ENCODE measurements at places on chromosomes 2 and 18. TPM values are rescaled to one million over a fixed set of nuclear protein-coding genes. Genes with fewer than 3 reads are reported as not detected.

DNA sequence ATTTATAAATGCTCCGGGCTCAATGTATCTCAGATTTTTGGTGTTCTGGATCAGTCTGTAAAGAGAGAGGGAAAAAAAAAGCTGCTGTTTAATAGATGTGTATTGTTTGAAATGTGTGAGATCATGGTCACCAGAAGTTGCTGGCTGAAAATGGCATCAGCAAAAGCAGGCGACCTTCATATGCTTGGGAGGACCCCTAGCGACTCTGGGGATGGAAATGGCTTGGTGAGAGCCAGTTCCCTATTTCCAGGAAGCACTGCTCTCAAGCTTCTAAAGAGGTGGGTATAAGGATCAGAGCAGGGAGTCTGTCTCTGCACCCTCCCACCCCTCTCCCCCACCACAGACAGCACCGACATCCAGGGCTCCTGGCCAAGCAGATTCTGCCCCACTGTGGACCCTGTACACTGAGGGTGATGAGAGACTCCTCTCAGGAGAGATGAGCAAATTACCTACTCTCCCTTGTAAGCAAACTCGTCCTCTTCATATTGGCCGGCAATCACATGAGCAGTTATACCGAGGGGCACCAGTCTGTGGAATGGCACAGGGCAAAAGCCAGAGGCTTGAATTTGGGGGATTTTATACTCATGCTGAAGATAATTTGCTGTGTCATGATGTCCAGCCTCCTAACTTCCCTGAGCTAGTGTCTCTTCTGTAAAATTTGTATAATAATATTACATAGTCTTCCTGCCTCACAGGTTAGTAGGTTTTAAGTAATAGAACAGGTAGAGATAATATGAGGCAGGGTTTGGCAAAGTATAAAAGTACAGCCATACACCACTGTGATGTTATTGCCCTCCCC is 29.6 kb downstream of the LHCGR start:
- no peak for DNase-seq

The TWIST2 gene
- 18.6 TPM for total RNA-seq

DNA sequence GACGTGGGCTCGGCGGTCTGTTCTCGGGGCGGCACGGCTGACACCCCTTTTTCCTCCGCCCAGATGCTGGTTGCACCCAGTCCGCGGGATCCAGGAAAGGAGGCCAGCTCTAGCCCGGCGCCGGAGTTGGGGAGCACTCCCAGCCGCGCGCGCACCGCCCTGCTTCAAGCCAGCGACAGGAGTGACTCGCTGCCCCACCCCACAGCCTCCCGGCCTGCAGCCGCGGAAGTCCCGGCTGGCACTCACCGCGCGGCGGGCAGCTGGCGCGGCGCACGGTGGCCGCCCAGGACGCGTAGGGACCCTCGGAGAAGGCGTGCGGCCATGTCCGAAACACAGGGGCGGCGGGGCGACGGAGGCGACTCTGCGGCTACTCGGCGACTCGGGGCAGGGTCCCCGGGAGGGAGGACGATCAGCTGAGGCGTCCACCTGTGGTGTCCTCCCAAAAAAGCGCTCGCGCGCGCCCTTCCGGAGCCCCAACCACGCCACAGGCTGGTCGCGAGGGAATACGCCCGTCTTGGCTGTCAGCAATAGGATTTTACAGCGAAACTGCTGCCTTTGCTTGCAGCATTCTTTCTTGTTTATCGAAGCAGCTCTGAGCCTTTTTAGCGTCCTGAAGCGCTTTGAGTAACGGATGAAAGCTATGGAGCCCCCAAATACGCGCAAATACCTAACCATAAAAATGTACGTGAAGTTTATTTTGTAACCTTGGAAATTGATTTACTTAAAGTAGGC is at the start of gene ACADL:
Gene ACADL, minus strand, starts transcription at position 507 of the 732 bp plus-strand sequence. Its CDS starts 184 bp downstream, at position 323.
- peak; percentile 71 for DNase-seq

- DNase-seq, result no peak
These were observed 101.5 kb downstream of the ALPK2 start for GRCh38 chr18:58527285-58527951.

DNA sequence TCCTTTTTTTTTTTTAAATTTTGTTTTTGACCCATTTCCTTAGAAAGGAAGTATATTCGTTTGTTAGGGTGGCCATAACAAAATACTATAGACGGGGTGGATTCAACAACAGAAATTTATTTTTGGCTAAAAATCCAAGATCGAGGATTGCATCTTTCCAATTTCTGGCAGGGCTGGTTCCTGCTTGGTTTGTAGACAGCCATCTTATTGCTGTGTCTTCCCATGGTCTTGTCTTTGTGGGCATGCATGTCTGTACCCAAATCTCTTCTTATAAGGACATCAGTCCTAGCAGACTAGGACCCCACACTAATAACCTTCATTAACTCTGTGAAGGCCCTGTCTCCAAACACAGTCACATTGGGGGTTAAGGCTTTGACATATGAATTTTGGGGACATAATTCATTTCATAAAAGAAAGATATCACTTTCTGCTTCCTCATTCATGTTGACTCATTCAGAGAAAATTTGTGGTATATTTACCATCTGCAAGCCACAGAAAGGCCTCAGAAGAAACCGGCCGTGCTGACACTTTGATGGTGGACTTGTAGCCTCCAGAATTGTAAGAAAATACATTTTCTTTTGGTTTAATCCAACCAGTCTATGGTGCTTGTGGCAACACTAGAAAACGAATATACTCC is 262.1 kb downstream of the LPIN1 start:
- no peak for DNase-seq

DNA sequence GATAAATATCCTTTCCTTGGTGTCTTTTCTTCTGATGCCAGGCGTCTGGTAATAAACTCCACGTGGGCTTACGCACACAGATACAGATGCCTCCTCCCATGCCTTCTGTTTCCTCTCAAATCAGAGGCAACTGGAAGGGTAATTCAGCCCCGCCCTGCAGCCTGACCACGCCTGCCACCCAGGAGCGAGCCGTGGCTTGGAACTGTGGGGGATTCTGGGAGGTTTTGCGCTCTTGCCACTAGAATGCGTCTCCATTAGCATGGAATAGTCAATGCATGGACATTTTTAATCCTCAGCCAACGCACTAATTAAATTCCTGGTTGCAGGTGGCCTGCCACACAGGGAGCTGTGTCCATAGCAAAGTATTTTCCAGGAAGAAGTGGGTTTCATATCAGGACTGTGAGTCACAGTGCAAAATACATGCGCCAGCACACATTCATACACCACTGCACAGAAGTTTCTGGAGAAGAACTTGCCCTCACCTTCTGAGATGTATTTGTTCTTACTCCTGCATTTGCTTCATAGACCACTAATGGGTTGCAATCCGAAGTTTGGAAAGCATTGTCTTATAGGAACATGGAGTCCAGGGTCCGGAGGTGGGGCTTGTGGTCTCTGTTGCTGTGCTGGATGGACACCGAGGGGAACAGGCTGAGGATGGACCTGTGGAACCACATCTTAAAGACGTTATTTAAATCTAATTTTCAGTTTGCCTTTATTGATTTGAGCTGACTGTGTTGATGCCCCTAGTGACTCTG is 151.4 kb downstream of the LDLRAD4 start:
- DNase-seq, result no peak

GRCh38 chr2:68098291-68098797 is 35.5 kb upstream of the C1D start:
- no peak for DNase-seq

- peak; percentile 33 for DNase-seq
These were observed 150.0 kb downstream of the DYSF start for GRCh38 chr2:71603311-71603811.

DNA sequence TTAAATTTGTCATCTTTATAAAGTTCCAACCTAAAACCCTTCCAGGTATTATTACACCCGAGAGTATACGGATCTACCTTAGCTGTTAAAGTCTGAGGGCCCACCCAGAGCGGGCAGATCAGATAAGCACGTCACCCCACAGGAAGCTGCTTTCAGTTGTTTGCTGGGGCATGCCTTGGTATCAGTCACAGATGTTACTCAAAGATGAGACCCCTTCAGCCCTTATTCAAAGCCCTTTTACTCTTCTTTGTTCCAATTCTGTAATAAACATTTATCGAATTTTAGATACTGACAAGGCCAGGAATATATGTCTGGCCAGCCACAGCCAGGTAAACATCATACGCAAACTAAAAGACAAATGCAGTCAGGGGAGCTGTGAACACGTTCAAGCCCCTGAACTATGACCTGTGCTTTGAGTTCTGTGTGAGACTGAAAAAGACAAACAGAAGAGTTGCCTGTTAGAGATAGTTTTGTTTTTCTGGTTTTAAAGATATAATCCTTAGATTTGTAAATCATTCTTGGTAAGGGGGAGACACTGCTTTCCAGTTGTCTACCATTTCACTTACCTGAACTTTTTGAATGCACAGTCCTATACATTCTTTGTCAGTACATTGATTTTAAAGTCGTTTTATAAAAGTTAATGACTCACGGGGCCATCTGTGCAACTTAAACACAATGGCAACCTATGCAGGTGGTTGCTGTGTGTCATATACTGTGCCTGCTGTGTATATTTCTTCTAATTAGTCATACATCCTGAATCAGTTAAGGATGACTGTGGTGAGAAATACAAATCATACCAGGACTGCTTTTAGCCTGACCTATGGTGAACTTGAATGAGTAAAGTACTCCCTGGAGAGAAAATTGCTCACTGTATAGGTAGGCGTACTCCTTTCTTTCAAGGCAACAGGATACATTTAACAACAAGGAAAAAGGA is 100.5 kb upstream of the ITPRID2 start:
- no peak for DNase-seq

The GREB1 gene
- total RNA-seq, result 22.9 TPM

The UPP2 gene
- not detected for total RNA-seq

DNA sequence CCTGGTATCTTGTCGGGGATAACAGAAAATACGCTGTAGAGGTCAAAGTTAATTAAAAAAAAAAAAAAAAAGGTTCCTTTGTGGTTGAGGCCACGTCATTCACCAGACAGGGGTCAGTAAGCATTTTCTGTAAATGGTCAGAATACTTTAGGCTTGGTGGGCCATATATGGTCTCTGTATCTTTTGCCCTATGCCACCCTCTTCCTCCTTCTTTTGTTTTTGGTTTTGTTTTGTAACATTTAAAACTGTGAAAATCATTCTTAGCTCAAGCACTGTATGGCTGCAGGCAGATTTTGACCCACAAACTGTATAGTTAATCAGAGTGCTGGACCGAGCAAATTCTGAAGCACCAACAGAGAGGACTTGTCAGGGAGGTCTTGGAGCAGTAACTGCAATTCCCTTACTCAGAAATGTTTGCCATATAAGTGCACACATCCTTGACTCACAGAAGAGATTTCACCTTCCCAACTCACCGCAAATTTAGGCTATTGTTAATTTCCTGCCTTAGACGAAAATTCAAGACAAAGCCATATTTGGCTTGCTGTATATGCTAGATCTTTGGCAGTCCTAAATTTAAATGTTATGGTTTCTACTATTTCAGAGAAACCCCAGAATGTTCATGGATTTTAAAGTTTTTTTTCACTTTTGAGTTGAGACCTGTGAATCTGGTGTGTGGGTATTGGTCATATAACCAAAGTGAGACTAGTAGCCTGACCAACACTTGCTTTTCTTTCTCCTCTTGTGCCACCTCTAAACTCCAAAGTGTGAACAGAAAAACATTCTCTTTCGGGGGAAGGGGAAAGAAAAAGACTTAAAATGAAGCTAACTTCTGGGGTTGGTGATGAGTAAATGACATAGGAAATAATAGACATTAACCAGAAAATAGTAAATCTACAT is 65.4 kb downstream of the DOCK10 start:
- no peak for DNase-seq

DNA sequence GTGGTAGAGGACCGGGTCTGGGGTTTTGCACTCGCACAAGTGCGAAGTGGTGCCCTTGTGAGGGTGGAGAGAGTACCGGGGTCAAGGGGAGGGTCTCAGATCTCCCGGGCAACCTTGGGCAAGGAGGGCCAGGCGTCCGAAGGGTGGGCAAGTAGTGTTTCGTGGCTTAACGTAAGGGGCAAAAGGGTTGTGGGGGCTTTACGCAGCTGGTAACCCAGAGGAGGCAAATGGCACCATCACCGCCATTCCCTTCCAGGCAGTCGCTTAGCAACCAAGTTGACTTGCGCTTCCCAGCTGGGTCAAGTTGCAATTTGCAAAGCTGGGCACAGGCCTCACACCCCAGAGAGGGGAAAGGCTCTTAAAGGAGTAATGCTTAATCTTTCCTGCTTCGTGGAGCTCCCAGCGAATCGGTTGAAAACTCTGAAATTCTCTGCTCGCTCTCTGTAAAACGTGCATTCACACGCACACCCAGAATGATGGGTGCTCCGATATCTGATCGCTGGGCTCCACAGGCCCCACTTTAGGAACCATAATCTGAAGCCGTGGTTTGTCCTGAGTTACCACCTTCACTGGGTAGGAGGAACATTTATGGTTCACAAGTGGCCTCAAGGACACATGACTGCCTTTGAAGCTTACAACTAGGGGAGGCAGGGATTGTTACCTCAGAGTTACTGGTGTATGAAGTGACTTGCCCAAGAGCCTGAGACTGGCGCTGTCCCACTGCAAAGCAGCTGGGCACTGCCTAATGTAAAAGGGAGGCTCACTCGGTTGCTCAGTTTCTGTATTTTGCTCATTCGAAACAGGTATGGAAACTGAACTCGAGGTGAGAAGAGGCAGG is 127.9 kb downstream of the UXS1 start:
- no peak for DNase-seq

DNA sequence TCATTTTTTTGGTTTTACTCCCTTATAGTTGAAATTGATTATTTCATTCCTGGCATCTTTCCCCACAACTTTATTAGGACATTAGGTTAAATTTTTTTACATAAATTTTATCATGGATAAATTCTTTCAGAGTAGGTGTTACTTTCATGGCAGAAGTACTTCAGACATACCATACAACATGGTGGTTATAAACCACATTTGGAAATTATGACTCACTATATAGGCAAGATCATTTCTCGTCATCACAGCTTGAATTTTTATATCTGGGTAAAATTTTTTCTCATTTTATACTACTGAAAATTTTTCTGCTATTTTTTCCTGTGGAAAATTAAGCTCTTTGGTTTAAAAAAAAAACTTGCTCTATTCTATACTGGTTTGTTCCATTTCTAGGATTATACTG is 111.9 kb upstream of the COL5A2 start:
- DNase-seq, result no peak

The SOWAHC gene
- total RNA-seq, result 16.8 TPM

The ALLC gene
- total RNA-seq, result not detected
